NCI-H526 treated with DMSO at 0.1 percent for 48 hours (cell line): ENCODE measurements at places on chromosomes 12 and 14.
A peak's percentile ranks its signal among the peaks of the same experiment; 100 is the strongest.

DNA sequence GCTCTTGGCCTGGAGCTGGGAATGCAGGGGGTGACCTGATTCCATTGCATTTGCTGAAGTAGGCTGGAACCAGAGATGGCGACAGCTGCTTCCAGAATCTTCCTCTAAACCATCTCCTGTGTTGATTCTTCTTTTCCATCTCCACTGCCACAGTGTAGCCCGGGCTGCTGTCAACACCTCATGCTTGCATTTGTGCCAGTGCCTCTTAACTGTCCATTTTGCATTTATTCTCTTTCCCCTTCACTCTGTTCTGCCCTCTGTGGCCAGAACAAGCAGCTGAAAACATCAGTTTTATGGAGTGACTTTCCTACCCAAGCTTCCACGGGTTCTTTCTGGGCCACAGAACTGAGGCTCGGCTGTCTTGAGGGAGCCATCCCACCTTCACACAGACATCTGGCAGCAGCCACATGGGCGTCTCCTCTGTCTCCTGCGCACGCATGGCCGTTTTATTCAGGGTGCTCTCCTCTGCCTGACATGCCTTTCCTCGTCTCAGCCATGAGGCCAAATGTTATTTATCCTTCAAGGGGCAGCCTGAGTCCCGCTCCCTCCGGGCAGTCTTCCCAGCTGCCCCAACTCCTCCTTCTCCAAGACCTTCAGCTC lies 51.7 kb downstream of the SMOC1 start:
- DNase-seq: no peak

- DNase-seq: no peak
Observed at GRCh38 chr12:130990034-130990433, 36.3 kb downstream of the ADGRD1 start.

DNA sequence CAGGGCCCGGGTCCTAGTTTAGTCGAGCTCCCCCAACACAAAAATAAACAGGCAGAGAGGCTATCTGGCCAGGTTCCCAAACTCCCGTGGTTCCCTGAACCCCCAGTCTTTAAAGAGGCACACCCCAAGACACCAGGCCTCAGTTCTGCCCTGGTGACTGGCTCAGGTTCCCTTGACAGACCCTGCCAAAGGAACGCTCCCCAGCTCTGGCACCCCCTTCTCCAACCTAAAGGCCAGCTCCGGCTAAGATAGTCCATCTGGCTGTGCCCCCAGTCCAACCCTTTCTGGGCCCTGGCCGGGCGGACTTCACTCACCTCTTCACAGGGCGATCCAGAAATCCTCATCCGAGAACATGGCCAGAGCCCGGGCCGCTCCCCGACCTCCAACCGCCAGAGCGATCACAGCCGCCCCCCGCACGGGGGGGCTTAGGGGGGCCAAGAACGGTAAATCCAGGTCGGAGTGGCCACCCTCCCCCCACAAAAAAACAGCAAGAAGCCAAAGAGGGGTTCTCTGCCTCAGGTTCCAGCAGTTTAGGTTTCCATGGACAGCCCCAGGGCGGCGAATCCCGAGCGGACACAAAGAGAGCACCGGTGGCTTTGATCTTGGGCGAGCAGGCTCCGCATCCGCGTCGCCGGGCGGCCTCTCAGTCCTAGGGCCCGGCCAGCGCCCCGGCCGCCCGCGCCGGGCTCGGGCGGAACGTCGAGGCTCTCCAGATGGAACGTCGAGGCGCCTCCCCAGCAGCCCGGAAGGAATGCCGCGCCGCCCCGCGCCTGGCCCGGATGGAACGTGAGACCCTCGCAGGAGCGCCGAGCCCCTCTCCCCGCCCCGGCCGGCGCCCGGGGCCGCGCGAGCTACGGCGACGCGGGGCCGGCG lies 1.1 kb downstream of the KMT2D start:
- no peak for DNase-seq

DNA sequence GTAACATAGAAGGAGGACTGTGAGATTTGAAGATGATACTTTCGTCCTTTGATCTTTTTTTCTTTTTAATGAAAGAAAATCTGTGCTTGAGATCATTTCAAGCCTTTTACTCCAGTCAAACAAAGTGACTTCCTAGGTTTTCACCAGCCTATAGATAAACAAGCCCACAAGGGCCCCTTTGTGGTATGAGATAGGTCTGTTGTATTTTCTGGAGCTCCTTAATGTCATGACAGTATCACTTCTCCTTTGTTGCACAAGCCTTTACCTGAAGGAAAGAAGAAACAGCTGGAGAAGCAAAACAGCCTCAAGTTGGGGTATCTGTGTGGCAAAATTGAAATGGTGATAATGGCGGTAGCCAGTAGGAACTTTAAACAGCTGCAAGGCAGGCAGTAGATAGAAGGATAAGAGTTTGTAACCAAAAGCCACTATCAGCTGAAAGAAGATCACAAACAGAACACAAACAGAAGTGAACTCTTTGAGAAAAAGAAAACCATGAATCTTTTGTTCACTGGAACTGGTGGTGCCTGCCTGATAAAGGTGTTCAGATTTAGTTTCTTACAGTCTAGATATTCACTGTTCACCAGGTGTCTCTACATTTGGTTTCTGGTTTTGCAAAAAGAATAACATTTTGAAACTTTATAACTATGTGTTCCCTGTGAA lies 96.8 kb downstream of the LGR5 start:
- no peak for DNase-seq

DNA sequence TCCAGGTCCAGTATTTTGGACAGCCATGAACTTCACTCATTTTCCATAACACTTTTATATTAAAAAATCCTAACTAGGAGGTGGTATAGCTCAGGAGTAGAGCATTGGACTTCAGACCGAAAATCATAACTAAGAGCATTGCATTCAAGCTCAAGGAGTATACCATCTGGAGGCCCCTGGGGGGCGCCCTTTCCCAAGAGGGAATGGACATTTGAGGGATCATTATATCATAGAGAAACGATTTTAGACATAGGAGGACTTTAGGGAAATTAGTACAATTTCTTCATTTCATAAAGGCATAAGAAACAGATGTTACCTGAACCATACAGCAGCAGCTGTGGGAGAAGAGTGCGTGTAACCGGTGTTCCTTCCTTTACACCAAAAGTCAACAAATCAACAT lies 5.2 kb upstream of the ATG14 start:
- DNase-seq: no peak

DNA sequence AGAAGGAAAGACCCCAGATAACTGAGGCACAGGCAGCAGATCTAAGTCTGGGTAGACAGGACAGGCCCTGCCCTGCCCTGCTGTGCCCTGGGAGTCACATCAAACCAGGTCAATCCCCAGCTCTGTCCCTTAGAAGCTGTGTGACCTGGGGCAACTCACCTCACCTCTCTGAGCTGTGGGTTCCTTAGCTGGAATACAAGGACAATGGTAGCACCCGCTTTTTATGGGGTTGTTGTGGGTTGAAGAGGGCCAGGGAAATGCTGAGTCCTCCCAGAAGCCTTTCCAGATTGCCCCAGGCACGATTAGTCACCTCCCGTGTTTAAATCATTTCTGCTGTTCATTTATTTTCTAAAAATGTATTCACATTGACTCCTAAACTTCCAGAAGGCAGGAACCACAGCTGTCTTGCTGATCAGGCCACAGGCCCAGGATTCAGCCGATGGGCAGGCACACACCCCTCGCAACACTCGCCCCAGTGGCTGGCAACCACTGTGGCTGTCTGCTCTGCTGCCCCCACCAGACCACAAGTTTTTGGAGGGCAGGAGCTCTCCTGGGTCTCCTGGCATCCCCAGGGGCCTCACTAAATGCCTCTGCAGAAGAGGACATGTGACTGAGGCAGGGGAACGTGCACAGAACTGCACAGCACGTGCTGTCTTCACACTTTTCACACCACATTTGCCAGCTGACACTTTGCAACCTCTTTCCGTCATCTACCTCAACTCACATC lies 3.0 kb downstream of the SELPLG start:
- no peak for DNase-seq

DNA sequence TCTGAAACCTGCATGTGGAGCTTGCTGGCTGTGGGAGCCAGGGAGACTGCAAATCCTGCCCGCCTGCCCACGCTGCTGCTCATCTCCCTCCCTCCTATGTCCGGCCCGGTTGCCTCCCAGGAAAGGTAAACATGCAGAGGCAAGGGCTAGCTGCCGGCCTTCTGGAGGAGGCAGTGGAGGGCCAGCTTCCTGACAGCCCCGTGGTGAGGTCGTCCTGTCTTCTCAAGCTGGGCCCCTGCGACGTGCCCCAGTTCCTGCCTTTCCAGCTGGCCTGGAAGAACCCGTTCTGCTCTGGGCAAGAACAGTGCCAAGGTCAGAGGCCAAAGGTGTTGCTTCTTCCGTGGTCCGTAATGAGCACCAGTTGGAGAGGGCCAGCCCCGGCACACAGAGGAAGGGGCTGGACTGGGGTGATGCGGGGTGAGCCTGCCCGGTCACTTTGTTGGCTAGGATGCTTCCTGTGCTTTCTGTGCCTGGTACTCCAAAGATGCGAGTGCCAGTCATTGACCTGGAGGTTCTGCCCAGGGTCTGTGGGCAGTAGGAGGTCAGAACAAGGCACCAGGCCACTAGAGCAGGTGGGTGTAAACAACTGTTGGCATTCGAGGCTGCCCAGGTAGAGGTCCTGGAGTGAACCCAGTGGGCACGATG lies 25.3 kb downstream of the TPCN1 start:
- DNase-seq: no peak

DNA sequence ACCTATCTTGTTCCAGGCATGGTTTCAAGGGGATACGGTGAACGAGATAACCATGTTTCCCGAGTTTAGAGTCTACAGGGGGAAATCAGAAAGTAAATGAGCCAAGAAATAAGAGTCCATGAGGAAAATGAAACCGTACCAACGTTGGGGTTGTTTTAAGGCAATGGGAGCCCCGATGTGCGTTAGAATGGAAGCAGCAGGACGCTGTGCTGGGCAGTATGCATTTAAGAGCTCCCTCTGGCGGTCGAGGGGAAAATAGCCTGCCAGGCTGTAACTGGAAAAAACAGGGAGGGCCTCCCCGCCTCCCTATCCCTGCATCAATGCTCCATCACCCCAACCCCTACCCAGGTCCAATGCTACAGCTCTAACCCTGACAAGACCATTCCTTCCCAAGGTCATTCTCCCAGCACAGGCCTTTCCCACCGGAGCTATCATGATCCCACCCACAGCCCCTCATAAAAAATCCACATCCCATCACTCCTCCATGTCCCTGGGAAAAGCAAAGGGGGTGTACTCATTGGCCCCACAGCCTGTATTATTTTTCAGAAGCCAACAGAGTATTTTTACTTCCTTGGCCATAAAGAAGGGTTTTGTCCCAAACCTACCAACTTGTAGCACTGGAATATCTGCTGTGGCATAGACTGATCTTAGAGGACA lies 226.3 kb upstream of the NOS1 start:
- DNase-seq: peak; percentile 1

DNA sequence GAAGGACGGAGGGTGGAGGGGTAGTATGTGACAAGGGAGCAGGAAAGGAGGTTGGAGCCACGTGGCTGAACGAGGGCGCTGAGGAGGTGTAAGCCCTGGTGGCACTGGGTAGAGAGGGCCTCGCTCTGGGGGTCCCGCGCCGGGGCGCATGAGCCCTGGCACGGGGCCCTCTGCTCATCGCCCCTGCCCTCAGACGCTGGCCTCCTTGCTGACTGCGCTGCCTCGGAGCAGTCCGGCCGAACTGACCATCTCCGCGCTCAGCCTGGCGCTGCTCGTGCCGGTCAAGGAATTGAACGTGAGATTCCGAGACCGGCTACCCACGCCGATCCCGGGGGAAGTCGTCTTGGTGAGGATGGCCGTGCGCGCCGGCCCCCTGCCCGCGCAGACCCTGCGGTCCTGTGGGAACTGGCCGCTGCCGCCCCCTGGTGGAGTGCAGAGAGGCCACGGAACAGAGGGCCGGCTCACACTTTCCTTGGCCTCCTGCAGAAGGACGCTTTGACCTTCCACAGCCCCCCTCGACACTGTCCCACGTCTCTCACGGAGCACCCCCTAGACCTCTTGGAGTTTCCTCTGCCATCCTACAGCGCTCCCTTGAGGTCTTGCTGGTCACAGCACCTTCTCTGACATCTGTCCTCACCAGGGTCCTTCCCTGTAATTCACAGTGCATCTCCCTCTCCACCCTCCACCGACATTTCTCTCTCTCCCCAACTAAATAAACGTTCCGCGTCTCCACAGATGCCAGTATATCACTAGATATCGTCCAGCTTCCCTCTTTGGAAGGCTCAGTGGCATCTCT lies 10.5 kb downstream of the ARHGEF25 start:
- peak; percentile 16 for DNase-seq

DNA sequence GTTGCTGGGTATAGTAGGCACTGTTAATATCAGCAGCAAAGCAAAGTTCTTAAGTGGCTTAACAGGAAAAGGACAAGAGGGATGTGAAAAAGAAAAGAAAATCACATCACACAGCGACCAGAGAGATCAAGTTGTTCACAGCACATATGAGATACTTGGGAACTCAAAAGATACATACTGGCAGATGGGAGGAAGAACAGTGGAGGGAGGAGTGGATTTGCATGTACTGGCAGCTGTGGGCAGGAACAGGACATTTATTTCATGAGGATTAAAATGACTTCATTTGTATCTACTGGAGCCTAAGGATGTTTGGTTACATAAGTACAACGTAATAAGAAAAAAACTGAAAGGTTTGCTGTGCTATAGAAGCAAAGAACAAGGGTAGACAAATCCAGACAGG lies 136.5 kb upstream of the IFNG-AS1 start:
- peak; percentile 85 for DNase-seq

- no peak for DNase-seq
Observed at GRCh38 chr12:54983536-54984101, 943 bp downstream of the TESPA1 start.

DNA sequence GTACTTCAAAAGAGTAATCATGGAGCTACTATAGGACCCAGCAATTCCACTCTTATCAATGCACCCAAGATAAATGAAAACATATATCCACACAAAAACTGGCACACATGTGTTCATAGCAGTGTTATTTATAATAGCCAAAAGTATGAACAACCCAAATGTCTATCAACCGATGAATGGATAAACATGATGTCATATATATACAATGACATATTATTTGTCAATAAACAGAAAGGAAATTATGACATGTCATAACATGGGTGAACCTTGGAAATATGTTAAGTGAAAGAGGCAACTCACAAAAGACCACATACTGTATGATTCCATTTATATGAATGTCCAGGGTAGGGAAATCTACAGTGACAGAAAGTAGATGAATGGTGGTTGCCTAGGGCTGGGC lies 347.1 kb upstream of the DDHD1 start:
- no peak for DNase-seq

DNA sequence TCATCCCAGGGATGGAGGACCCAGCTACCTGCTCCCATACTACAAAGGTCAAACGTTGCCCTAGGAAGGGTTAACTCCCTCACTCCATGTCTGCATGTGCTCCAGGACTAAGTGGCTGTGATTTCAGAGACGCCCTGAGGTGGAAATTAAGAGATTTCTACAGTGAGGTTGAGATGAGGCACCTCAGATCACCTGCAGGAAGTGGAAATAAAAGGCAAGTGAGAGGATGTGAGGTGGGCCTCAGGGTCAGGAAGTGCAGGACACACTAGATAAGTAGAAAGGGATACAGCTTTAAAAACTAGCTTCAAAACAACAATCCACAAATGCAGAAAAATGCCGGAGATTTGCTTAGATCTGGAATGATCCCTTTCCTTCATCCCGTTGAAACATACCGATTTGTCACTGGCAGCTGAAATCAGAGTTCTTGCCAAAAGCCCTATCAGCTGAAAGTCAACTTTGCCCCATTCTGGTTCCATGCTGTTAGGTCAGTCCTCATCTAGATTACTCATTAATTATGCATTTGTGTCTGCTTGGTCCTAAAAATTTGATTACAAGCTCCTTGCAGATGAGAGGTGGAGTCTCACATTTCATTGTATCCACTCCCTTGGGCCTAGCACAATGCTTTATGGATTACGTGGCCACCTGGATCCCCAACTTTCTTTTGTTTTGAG lies 6.6 kb downstream of the PLBD1 start:
- no peak for DNase-seq
